Epithelial cell of proximal tubule (primary cell): ENCODE measurements at places on chromosomes 3 and 15.

DNA sequence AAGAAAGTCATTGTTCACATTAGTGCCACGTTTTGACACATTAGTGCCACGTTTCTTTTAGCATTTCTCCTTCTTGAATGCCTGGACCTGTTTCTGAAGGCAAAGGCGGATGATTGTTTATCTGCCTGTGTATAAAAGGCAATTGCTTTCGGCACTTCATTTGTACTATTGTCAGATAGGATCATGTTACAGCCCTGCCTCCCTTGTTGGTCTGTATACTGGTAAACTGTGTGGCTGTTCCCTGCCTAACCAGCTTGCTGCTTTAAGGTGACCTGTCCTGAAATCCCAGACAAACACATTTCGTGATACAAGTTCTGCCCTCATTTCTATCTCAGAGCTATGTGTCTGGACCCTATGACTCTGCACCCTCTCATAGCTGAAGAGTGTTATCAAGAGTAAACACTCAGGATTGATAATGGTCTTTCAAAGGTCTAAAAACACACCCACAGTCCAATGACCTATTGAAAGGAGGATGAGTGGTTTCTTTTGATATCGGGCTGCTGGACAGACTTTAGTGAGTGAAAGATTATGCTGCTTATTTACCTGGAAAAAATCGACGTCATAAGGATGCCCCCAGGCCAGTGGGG lies 276.3 kb upstream of the MCTP2 start:
- no peak for DNase-seq

DNA sequence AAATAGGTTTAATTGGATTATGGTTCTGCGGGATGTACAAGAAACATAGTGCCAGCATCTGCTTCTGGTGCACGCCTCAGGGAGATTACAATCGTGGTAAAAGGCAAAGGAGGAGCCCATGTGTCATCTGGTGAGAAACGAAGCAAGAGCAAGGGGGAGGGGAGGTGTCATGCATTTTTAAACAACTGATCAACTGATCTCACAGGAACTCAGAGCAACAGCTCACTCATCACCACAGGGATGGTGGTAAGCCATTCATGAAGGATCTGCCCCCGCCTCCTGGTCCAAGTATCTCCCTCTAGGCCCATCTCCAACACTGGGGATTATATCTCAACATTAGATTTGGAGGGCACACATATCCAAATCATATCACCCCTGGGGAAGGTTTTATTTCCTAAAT lies 42.1 kb upstream of the FGF7 start:
- DNase-seq, result no peak

DNA sequence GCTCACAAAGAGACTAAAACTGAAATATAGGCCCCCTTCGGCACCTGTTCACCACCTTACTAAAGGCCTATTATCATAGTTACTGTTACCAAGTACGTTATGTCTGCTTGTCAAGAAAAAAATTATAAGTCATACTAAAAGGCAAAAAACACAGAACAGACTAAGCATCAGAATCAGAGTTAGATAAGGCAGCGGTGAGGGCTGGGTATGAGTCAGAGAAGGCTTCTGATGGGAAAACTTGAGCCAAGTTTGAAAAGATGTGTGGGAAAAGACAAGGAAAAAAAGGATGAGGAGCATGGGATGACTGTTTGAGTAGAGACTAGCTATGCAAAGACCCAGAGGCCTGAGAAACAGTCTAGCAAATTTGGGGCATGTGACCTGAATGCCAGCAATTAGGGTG lies 387.2 kb upstream of the SGO1 start:
- DNase-seq, result no peak

GRCh38 chr3:43659250-43659880 lies 31.4 kb upstream of the ABHD5 start:
- DNase-seq, result no peak

GRCh38 chr15:77415450-77416147 lies 4.3 kb downstream of the PEAK1 start:
- no peak for DNase-seq
